Adrenal gland (tissue), 19 donors: ENCODE measurements at places on chromosomes 11 and 22. TPM values are rescaled to one million over a fixed set of nuclear protein-coding genes. Genes with fewer than 3 reads are reported as not detected.

POU2AF1 gene
- total RNA-seq: not detected

CNTN5 gene
- not detected for total RNA-seq

PAMR1 gene
- 4.4 TPM for total RNA-seq

POU2AF3 gene
- 0.28 TPM for total RNA-seq

PHOX2A gene
- 0.32 TPM for total RNA-seq

NAALAD2 gene
- 43.0 TPM for total RNA-seq

CASP5 gene
- 4.2 TPM for total RNA-seq

CNGA4 gene
- not detected for total RNA-seq

SLC35C1 gene
- total RNA-seq: 4.4 TPM

IGSF22 gene
- not detected for total RNA-seq

DNA sequence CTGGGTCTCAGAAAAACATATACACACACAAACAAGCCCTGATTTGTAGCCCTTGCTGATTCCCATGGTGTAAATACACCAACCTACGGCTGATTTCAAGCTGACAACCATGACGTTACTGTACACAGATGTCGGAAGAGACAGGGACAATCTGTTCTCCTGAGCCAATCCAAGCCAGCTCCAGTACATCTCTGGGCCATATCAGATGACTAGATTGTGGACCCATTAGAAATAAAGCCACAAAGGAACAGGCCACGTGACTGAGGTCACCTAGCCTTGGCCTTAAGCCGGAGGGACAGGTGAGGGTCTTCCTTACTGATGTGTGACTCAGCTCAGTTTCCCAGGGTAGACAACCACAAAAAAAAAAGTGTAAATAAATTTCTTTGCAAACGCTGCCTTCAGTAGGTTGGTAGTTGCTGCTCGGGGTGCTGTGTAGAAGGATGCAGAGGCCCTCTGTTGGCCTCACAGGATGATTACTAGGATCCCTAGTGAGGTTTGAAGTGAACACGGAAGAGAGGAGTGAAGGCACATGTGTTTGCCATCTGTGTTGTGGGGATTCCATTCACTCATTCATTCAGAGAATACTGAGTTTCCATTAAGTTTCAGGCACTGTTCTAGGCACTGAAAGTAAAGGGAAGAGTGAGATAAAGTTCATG lies 99.0 kb upstream of the LARGE1 start:
- no peak for DNase-seq
- no peaks in the 10 kb centered on the region for H3K36me3 ChIP-seq
- no peak overlapping the region for H3K27ac ChIP-seq
- no peaks in the 10 kb centered on the region for H3K27me3 ChIP-seq
- no peak overlapping the region for H3K4me3 ChIP-seq
- H3K4me1 ChIP-seq: no peaks in the 10 kb centered on the region

DNA sequence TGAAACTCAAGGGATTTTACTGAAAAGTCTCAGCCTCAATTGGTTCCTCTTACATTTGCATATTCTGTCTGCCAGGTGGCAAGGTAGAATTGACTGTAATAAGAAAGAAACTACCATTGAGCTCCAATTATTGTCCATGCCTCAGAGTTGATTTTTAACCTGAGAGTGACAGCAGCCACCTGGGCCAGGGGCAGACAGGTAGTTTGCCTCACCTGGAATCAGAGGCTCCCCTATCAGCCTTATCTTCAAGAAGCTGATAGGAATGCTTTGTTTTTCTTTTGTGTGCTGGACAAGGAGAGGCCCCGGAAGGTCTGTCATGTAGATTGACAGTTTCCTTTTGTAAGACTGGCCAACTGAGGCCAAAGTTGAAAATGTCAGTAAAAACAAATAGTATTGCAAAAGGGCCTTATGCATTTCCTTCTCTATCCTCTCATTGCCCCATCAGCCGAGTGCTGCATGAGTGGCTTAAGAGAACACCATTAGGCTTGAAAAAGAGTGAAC lies 34.1 kb downstream of the CD44 start:
- no peaks in the 10 kb centered on the region for H3K27me3 ChIP-seq
- H3K4me1 ChIP-seq: peaks cover 6% of the 10 kb centered on the region

DNA sequence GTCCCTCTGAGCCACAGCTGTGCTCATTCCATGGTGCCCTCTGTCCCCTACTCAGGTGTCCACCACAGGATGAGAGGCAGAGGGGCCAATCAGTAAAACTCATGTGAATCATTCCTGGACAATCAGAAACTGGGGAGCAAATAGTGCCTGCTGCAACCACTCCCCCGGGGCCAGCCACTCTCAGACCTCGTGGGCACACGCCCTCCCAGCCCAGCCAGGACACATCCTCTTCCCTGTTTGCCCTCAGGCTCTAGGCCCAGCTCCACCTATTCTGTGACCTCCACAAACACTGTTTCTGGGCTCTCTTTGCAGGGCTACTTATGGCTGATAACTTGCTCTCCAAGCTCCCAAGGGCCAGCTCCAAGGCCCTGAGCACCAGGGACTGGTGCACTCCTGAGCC lies 14.0 kb upstream of the KCTD14 start:
- DNase-seq: no peak
- peaks cover 19% of the 10 kb centered on the region for H3K4me1 ChIP-seq
- no peak overlapping the region for H3K4me3 ChIP-seq
- no peak overlapping the region for H3K27ac ChIP-seq

GRCh38 chr11:83864412-83865057 lies 578.4 kb upstream of the CCDC90B start:
- no peak overlapping the region for H3K27ac ChIP-seq
- no peak for DNase-seq
- H3K27me3 ChIP-seq: no peaks in the 10 kb centered on the region
- H3K4me3 ChIP-seq: no peak overlapping the region
- H3K4me1 ChIP-seq: peaks cover 34% of the 10 kb centered on the region

- H3K27ac ChIP-seq: peak overlapping the region; percentile 88
- H3K4me1 ChIP-seq: no peaks in the 10 kb centered on the region
- H3K36me3 ChIP-seq: no peaks in the 10 kb centered on the region
- no peaks in the 10 kb centered on the region for H3K27me3 ChIP-seq
Measured at GRCh38 chr11:62402226-62402959, 16.4 kb upstream of the SCGB1A1 start.

GRCh38 chr11:46009647-46010046 lies 87.2 kb downstream of the LARGE2 start:
- no peak overlapping the region for H3K27ac ChIP-seq
- H3K36me3 ChIP-seq: no peaks in the 10 kb centered on the region
- H3K4me3 ChIP-seq: no peak overlapping the region
- no peaks in the 10 kb centered on the region for H3K27me3 ChIP-seq

- no peak overlapping the region for H3K4me3 ChIP-seq
- no peaks in the 10 kb centered on the region for H3K27me3 ChIP-seq
Measured at GRCh38 chr11:40204228-40204627, 1255.2 kb downstream of the LRRC4C start.

- no peaks in the 10 kb centered on the region for H3K36me3 ChIP-seq
- H3K4me3 ChIP-seq: no peak overlapping the region
- H3K4me1 ChIP-seq: no peaks in the 10 kb centered on the region
- H3K27me3 ChIP-seq: no peaks in the 10 kb centered on the region
- no peak for DNase-seq
Measured at GRCh38 chr22:20905415-20906386, 11.5 kb upstream of the CRKL start.

DNA sequence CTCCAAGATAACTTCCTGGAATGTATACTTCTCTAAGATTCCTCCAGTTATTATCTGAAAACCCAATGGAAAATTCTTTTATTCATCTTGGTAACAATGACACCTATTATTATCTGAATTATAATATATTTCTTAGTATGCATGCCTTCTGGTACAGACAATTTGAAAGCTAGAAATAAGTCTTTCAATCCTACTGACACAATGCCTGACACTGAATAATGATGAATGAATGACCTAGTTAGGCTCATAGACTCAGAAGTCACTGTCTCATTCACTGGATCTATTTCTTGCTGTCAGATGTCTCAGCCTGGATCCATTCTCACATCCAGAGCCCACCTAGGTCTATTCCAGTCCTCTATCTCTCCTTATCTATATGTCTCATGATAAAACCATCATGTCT lies 1126.7 kb upstream of the CCDC90B start:
- no peaks in the 10 kb centered on the region for H3K27me3 ChIP-seq
- H3K4me3 ChIP-seq: no peak overlapping the region
- DNase-seq: no peak

DNA sequence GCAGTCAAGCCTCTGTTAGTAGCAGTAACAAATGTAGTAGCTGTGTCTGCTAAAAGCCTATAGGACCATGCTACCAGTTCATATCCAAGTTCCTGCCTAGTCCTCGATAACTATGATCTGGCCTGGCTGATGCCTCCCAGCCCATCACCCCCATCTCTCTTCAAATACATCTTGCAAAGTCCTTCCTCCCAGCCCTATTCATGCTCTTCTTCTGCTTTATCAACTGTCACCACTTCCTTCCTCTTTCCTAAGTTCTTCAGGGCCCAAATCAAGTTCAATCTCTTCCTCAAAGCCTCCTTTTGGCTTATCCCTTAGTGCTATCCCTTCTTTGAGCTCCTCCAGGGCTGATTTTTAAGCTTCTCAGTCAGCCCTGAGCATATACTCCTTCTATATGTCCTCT lies 150.9 kb upstream of the THY1 start:
- H3K27me3 ChIP-seq: no peaks in the 10 kb centered on the region
- H3K4me1 ChIP-seq: no peaks in the 10 kb centered on the region
- H3K36me3 ChIP-seq: no peaks in the 10 kb centered on the region
- DNase-seq: no peak

DNA sequence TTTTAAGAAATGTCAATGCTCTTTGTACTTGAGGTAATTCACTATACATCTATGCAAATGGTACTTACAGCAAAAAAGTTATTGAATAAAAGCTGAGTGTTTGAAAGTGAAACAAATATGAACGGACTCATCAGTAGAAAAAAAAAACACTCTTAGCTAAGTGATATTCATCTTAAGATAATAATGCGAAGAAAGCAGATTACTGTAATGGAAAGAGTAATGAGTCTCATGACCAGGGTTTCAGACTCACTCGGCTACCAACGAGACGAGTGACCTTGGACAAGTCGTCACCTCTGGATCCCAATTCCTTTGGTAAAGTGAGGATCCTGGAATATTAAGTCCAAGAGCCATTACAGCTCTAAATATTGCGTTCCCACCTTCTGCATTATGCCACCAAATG lies 57.0 kb downstream of the PACSIN2 start:
- H3K4me3 ChIP-seq: no peak overlapping the region
- H3K36me3 ChIP-seq: no peaks in the 10 kb centered on the region
- no peaks in the 10 kb centered on the region for H3K27me3 ChIP-seq
- H3K27ac ChIP-seq: peak overlapping the region; percentile 40
- H3K4me1 ChIP-seq: peaks cover 59% of the 10 kb centered on the region

- no peak for DNase-seq
- H3K27me3 ChIP-seq: no peaks in the 10 kb centered on the region
- H3K4me1 ChIP-seq: peaks cover 49% of the 10 kb centered on the region
- no peaks in the 10 kb centered on the region for H3K36me3 ChIP-seq
Measured at GRCh38 chr11:86938900-86939880, 16.0 kb downstream of the FZD4 start.

GRCh38 chr11:103961010-103961409 lies 75.4 kb upstream of the DDI1 start:
- no peak overlapping the region for H3K27ac ChIP-seq
- H3K36me3 ChIP-seq: no peaks in the 10 kb centered on the region
- no peaks in the 10 kb centered on the region for H3K27me3 ChIP-seq
- H3K4me1 ChIP-seq: no peaks in the 10 kb centered on the region

DNA sequence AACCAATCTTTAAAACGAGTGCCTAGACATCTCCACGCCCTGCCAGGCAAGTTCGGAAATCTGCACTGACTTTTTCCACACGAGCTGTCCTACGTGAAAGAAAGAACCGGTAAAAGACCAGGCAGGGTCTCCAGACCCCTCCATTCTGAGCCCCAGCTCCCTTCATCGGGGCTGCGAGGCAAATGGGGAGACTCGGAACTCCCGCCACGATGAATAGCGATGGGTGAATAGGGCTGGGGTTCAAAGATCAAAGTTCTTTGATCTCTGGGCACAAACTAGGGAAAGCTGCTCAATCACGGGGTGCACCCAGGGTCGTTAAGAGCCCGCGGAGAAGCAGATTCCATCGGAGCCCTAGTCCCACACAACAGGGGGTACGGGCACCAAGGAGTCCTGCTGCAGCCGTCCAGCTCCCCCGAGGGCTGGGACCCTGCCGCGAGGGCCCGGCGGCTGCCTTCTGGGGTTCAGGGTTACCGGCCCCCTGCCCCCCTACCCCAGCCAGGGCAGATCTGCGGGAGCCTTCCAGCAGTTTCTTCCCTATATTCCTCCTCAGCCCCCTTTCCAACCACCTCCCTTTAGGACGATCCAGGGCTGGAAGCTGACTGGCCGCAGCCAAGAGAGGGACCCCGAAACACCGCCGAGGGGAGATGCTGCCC lies 1.1 kb downstream of the LRP4 start:
- H3K4me3 ChIP-seq: peak overlapping the region; percentile 9
- peaks cover 18% of the 10 kb centered on the region for H3K4me1 ChIP-seq
- no peaks in the 10 kb centered on the region for H3K27me3 ChIP-seq
- H3K27ac ChIP-seq: no peak overlapping the region

DNA sequence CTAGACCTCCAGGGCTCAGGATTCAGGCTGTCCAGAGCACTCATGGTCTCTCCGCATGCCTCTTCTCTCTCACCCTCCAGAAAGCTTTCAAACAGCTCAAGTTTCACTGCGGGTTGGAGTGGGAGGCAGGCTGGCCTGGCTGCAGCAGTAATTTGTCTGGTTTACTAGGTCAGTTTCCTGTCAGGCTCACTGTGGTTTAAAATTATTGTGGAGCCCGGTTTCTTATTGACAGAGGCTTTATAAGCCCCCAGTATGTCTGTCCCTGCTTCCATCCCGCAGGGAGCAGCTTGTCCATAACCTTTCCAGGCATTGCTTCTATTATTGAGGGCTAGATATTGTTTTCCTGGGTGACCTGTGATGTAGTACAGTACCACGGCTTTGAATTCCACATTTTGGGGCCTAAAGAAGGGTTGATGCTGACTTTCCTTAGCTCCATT lies 235.3 kb upstream of the SORL1-AS1 start:
- no peak for DNase-seq
- H3K36me3 ChIP-seq: no peaks in the 10 kb centered on the region
- H3K4me3 ChIP-seq: no peak overlapping the region
- no peaks in the 10 kb centered on the region for H3K4me1 ChIP-seq

GRCh38 chr11:16791191-16791961 lies 52.9 kb downstream of the C11orf58 start:
- peak; percentile 38 for DNase-seq
- peaks cover 15% of the 10 kb centered on the region for H3K4me1 ChIP-seq
- H3K36me3 ChIP-seq: no peaks in the 10 kb centered on the region
- H3K27ac ChIP-seq: no peak overlapping the region

- H3K27me3 ChIP-seq: peaks cover 2% of the 10 kb centered on the region
- no peaks in the 10 kb centered on the region for H3K36me3 ChIP-seq
- DNase-seq: no peak
- peaks cover 7% of the 10 kb centered on the region for H3K4me1 ChIP-seq
Measured at GRCh38 chr11:111448831-111449557, 63.2 kb downstream of the BTG4 start.
